Germinal center (tissue), 1 donor: ENCODE measurements at places on chromosomes 11 and 22.

DNA sequence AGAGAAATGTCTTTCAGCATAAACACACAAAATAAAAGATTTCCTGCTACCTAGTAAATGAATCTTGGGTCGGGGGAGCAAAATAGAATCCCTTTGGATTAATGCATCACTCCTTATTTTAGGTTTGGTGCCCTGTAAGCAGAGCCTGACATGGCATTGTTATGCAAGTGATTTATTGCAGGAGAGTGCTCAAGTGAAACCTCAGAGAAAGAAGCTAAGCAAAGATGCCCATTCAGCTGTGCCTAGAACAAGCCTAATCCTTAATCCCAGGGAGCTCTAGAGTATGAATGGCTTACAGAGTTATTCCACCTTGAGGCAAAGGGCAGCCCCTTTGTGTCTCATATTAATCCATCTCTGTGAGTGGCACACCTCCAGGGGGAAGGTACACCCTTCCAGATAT lies 21.1 kb downstream of the C11orf87 start:
- no peak for DNase-seq

DNA sequence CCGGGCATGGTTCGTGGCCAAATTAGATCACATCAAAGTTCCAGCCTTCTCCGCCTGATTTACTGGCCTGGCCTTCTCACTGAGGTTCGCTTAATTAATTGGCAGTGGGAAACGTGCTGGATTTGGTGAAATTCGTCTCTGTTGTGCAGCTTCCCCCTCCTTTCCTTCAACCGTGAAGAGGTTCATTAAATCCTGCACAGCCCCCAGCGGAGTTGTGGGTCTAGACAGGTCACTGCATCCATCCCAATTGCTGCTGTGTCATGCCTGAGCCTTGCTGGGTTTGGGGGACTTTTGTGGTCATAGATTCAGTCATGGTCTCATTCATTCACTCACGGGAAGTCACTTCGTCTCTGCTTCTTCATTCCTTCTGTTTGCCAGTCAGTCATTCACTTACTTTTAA lies 90.0 kb downstream of the INSC start:
- no peak for DNase-seq

DNA sequence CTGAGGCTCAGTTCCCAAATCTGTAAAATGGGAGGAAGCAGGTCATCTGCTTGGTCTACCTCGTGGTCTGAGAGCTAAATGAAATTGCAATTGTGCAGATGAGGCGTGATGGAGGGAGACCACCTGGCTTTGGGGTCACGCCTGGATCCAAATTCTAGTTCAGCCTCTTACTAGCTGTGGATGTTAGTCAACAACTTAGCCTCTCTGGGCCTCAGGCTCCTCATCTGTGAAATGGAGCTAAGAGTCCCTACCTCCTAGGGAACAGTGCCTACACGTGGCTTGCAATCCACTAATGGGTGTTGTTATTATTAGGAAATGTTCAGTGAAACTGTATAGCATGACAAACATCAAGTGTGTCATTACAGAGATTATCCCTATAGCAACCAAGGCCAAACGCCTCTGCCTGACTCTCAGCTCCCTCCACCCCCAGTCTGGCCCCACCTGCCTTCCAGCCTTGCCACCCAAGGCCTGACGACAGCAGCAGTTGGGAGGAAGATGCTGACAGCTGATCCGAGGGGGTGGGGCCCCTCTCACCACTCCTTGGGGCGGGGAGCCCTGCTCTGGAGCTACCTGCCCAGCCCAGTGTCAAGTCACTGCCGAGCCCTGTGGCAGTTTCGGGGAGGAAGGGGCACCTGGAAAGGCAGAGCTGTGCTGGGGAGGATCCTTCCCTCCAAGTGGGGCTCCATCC lies 1.7 kb upstream of the RHOD start:
- no peak for DNase-seq

DNA sequence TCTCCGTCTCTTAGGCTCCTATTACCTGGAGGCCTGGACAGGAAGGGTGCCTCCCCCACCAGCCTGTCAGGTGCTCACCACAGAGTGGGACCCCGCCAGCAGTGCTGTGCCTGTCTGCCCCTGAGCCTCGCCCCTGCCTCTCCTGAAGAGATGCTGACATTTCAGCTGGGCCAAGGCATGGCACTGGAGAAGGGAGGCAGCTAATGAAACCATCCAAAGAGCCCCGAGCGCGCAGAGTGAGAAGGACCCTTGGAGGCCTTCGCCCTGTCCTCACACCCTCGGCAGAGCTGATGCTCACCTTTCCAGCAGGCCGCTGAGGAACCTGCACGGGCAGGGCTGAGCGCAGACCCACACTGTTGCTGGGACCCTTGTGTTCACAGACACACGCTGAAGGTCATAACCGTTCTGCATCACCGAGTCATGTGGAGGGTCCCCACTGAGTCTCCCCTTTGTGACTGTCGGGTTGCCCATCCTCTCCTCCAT lies 2.1 kb upstream of the LRFN4 start:
- no peak for DNase-seq

GRCh38 chr11:92796744-92797143 lies 172.7 kb upstream of the MTNR1B start:
- DNase-seq: no peak

DNA sequence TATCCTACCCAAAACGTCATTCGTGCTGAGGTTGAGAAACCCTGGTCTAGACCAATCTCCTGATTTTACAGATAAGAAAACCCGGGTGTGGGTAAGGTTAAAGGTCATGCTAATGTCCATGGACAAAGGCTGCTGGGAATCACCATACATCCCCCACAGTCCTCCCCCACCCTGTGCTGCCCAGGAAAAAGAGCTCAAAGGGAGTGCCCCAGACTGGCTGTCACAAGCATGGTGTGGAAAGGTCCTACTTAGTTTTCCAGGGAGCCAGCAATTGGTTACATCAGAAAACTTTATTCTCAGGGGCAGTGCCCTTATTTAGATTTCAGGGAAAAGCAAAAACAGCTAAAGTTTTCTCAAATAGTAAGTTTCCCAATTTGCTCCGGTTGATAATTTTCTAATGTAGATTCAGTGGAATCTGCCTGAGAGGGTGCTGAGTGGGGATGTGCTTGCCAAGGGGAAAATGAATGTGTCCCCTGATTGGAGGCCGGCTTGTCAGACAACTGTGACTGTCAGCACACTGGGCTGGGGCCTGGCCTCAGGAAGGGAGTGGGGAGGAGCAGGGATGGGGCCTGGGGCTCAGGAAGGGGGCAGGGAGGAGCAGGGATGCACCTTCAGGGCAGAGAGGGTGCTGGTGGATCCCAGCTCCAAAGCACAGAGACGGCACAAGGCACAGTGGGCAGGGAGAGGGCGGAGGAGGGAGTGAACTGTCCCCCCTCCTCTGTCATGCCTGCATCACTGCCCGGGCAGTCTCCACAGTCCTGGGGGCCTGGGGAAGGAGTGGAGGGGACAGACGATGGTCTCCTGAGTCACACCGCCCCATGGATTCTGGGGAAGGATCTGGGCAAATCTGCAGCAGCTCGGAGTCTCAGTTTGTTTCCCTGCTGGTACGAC lies 263.6 kb downstream of the KIRREL3 start:
- no peak for DNase-seq

- no peak for DNase-seq
Measured at GRCh38 chr11:94803491-94803890, 35.3 kb downstream of the AMOTL1 start.

GRCh38 chr22:43090130-43090789 lies 1.1 kb upstream of the TTLL1 start:
- DNase-seq: peak; percentile 68

GRCh38 chr11:60111793-60112192 lies 23.3 kb downstream of the MS4A2 start:
- DNase-seq: no peak

DNA sequence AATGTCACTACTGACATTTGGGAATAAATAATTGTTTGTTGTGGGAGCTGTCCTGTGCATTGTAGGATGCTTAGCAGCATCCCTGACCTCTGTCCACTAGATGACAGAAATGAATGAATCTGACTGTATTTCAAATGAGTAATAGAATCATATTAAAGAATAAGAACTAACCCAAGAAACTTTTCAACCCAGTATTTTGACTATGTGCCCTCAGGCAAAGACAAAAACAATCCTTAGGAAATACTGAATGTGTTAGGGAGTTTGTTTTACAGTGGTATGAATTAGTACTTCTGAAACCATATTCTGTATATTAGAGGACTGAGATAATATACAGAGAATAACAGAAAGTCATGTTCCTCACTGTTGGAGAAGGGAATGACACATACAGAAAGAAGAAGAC lies 320.9 kb upstream of the PITPNB start:
- no peak for DNase-seq

- no peak for DNase-seq
Measured at GRCh38 chr11:130947481-130947880, 31.2 kb upstream of the SNX19 start.

- DNase-seq: no peak
Measured at GRCh38 chr22:21450320-21450831, 16.8 kb upstream of the TMEM191C start.

DNA sequence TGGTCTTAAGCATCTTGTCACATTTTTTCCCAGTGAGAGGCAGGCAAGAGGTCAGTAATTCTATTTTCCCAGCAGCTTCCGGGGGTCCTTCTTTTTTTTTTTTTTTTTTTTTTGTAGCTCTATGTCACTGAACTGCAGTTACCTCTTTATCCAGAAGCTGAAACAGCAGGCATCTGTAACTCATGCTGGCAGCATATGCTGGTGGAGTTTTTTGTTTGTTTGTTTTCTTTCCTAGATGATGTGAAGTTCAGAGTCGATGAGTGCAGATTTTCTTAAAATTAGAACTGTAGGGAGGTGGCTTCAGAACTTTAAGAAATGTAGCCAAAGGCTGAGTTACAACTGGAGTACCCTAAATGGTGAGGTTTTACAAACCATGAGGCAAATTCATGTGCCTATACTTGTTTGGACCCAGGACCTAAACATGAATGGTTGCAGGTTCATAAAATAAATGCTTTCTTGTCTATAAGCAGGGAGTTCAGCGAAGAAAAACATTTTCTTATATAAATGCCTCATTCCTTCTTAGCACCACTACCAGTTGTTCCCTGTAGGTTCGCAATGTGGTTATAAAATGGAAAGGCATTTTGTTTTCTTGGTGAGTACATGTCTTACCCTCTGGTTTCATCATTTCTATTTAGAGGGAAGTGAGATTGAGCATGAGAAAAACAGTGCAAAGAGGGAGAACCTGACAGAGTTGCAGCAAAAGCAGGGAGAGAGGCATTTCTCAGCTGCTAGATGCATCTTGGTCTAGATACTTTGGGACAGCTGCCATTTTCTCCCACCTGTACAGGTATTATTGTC lies 84.0 kb downstream of the TRIM44 start:
- DNase-seq: no peak

DNA sequence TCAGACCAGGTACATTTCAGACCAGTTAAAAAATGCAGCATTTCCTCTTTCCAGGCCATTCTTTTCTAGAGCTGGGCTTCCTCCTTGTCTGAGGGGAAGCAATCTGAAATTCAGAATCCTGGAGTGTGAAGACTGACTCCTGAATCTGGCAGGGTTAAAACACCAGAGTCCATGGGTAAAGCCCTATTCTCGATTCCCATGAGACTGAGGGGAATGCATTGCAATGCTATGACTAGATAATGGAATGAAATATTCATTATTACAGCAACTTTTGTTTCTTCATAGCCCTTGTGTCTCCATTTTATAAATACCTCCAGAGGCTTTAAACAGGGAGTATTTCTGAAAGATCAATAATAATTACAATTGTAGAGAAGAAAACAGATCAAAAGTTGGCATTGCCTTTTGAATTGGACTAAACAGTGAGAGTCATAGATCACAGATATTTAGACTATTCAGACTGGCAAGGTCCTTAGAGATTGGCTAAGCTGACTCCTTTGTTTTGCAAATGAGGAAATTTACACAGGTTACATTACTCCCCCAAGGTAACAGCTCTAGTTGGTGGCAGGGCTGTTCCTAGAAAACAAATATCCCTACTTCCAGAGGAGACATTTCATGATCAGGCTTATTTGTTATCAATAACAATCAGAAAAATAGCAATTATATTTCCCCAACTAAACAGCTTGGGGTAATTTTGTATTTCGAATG lies 632.6 kb upstream of the KIRREL3 start:
- no peak for DNase-seq

GRCh38 chr11:44899959-44900358 lies 50.7 kb downstream of the TP53I11 start:
- peak; percentile 80 for DNase-seq

DNA sequence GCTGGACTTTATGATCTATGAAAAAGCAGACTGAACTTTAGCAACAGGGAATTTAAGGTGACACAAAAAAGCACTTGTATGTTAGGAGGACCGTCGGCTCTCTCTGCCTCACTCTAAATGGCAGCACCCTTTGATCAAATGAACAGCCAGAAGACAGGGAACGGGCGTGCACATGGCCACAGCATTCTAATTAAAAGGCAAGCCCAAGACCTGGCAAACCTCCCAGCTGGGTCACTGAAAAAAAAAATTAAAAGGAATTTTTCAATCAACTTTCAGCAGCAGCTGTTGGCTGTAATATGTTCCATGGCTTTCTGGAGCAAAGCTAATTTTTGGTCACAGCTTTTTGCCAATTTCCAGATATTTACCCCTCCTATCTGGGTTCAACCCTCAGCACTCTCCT lies 116.5 kb downstream of the C11orf58 start:
- DNase-seq: no peak

GRCh38 chr11:102267609-102268008 lies 49.7 kb upstream of the BIRC3 start:
- no peak for DNase-seq

DNA sequence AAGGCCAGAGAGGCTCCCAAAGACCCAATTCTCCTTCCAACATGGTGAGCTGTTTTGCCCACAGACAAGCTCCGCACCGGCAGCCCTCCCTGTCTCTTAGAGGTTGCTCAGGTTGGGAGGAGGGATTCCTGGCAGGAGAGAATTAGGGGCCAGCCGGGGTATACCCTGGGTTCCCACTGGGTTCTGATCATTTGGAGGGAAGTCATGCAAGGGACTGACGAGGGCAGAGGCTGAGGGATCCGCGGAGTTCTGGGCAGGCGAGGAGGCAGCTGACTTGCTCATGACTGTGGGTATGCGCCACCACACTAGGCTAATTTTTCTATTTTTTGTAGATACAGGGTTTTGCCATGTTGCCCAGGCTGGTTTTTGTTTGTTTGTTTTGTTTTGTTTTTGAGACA lies 4.6 kb downstream of the ST3GAL4 start:
- no peak for DNase-seq

GRCh38 chr11:87136236-87136635 lies 98.5 kb downstream of the TMEM135 start:
- DNase-seq: no peak

DNA sequence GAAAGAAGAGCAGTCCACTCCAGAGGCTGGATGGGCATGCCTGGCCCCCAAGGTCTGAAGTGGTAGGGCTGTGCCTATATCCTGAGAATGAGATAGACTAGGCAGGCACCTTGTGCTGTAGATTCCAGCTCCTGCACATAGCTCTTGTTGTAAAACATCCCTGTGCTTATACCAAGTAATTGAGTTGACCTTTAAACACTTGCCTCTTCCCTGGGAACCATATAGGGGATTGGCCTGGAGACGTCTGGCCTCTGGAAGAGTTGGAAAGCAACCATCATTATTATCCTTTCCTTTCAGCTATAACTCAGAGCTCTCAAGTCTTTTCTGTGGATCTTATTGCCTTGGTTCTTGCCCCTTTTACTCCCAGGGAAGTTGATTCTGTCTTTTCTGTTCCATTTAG lies 15.1 kb downstream of the LIMK2 start:
- no peak for DNase-seq
